ENCODE measurements at places on chromosomes 3 and 15.

- DNase-seq: no peak
Measured at GRCh38 chr3:149771652-149772271, 19.5 kb upstream of the COMMD2 start.

DNA sequence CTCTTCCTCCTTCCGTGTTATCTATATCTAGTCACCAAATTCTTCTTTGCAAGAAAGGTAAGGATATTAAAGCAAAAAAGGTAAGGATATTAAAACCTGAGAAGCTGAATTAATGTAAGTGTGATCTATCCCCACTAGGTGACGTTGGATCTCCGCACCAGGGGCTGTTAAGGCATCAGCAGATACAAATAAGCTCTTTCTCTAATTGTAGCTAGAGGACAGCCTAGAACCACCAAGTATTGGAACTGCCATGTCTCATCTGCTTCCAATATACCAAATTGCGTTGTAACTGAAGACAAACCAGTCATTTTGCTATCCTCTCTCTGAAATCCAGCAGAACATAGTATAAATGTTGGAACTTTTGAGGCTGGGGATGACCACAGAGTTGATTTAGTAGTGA, 471.2 kb upstream of the TGFBR2 start:
- DNase-seq: no peak

DNA sequence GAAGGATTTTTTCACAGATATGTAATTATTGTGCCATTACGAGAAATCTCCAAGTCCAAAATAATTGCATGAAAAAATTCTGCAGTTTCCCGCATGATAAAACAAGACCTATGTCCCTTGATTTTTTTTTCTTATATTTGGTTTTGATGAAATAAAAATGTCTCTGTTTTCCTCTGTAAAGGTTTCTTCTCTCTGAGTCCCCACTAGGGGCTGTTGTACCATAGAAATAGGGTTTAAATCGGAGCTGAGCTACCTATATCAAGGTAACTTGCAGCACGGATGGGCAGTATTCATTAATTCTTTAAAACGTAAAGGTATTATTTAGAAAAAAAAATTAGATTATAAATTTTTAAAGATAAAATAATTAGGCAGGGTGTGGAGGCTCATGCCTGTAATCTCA, 66.6 kb upstream of the IGF1R start:
- DNase-seq: no peak

- no peak for DNase-seq
Measured at GRCh38 chr3:145798007-145798406, 363.0 kb downstream of the PLOD2 start.

GRCh38 chr3:62233065-62233464, 140.3 kb downstream of the FEZF2 start:
- no peak for DNase-seq

GRCh38 chr3:67884345-67884744, 229.9 kb upstream of the SUCLG2 start:
- no peak for DNase-seq

DNA sequence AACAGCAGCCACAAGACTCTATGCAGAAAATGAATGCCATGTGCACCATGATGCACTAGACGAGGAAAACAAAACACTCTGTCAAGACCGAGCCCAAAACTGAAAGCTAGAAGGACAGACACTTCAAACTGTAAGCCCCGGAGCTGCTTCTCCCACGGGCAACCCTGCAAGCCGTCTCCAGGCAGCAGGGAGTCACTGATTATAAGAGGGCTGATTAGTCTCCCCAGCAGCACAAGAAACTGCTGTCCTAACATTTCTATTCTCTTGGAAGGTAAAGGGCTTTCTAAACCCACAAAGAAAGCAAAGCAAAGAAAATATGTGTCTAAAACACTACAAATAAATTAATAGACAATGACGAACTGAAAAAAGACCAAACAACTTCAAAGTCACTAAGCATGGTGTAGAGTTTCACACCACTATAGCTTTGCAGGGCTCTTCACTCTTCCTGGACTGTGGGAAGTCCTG, 15.5 kb downstream of the TBC1D2B start:
- peak; percentile 44 for DNase-seq

DNA sequence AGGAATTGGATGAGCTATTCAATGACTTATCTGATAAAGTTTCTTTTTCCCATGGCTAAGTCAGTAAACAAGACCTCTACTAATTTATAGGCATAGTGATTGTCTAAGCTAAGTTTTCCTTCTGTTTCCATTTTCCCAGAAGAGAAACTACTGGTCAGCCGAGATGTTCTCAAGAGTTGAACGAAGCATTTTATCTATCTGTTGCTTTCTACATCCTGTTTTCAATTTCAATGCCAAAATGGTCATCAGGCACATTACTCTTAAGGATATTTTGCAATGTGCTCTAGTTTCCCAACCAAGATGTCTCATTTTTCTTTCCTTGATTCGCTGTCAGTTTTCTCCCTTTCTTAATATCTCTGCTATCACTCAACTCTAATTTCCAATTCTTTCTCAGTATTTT, 228.7 kb downstream of the MBNL1 start:
- DNase-seq: no peak

DNA sequence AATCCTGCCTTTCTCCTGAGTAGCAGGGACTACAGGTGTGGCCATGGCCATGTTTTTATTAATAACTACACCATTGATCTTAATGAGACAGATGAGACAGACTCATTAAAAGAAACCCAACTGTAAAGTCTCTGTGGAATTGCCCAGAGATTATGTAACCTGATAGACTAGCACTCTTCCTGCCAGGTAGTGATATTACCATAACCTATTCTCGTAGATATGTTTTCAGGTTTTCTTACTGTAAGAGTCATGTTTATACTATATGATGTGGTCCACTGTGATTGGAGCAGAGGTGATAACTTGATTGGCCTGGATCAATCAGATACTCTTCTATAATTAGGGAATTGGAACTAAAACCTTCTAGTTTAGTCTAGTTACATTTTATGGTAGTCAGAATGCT, 93.7 kb downstream of the NFKBIZ start:
- DNase-seq: no peak

DNA sequence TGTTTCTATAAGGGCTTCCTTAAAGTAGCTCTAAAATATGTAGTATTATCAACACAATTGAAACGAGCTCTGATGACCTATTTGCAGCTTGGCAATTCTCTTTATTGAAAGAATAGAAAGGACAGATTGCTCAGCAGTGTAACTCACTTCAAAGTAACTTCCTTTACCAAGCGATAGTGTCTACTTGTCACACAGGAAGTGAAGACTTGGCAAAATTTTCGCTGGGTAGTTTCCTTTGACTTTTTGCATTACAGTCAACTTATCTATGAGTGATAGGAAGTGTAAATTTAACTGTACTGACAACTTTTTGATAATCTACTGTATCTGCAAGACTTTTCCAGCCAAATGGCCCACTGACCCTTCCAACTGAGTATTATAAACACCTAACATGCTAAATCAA, 22.8 kb downstream of the SLC9A9 start:
- peak; percentile 27 for DNase-seq

DNA sequence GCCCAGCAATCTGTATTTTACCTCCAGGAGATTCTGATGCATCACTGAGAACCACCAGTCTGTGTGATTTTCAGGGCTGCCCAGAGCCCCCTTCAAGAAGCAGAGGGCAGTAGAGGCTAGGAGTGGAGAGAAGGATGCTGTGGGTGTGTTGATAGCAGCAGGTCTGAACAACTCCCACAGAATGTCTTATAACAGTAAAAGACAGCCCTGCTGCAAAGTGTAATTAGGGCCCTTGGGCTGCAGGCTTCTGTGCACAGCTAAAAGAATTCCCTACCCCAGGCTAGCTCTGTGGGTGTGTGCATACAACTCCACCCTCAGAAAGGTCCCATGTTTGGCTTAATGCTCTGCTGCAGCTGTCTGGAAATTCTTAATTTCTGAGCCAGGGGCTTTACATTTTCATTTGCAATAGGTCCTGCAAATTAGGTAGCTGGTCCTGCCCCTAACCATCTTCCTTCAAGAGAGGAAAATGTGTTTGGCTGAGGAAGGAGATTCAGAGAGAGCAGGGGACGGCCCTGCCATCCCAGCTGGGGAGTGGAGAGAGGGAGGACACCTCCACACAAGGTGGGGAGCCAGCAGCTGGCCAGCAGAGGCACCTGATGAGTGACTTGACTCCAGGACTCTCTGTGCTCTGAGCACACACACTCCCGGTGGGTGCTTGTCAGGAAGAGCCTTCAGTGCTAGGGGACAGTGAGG, 43.2 kb upstream of the RAB6B start:
- DNase-seq: no peak

DNA sequence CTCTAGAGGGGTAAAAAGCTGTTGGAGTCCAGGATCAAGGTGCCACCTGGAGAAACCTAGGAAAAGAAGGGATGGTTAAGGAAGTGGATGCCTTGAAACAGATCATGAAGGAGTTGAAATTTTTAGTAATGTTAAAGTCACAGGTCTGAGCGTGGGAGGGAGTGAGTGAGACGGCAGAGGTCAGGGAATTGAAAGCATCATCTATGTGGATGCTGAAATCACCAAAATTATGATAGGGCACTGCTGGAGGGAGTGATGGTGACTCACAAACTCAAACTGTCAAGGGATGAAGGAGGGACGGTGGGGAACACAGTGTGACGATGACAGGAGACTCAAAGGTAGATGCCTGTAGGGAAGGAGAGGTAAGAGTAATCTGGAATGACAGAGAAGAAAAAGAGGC, 205.7 kb downstream of the OSBPL10 start:
- DNase-seq: no peak

DNA sequence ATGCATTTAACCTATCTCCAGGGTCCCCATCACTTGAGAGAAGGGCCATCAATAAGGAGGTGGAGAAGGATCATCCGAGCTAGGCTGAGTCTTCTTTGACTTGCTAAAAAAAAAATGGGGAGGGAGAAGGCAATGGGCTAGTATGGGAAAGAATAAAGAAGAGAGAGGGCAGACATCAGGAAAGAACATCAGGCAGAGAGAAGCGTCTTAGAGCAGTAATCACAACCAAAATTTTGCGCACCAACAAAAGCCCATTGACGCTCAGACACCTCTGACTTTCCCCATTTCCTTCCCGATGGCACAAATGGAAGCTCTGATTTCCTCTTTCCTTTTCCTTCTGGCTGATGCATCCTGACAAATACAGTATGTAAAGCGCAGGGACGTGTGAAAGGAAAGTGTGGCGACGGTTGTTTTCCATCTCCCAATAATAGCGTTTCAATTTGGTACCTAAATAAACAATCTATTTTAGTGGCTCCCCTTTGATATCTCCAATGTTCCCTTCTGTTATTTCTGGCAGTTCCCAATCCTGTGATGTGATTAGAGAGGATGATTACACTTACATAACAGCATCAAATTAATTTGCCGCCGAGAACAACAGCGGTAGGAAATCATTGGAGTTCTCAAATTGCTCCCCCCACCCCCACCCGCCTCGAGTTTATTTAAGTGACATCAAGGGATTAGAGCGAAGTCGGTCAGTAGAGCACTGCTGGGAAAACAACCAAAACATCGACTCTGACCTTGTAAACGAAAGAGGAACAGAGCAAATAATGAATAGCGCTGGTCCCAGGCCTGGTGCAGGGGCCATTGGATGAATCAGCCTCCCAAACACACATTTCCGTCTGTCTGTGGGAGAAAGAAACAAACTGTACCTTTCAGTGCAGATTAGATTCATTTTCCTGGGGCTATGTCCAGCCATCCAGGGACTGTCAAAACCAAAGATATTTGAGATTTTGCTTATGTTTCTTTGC, 273.3 kb upstream of the ICE2 start:
- DNase-seq: no peak

GRCh38 chr15:94228611-94229010, 2.8 kb upstream of the MCTP2 start:
- DNase-seq: no peak
